ENCODE measurements at places on chromosomes 6 and 20. TPM values are rescaled to one million over a fixed set of nuclear protein-coding genes. Genes with fewer than 3 reads are reported as not detected.

GDAP1L1 gene
- total RNA-seq, result 0.21 TPM

SCP2D1 gene
- total RNA-seq, result not detected

C20orf202 gene
- total RNA-seq, result not detected

DNA sequence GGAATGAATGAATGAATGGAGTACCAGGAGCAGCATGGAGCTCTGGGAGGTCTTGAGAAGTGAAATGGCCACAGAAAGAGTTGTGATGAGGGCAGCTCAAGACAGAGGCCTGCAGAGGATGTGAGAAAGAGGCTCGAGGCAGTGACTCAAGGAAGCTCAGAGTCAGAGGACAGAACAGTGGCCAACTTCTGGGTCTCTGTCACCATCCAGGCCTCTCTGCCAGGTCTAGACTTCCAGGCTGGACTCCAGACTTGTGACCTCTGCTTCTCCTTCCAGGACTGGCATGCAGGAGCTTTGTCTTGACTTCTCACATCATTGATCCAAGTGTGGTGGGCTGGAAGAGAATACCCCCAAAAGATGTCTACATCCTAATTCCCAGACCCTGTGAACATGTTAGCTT, 119.8 kb downstream of the TOX2 start:
- DNase-seq, result no peak

- DNase-seq, result no peak
Observed at GRCh38 chr20:37456948-37457347, 64.1 kb upstream of the NNAT start.

DNA sequence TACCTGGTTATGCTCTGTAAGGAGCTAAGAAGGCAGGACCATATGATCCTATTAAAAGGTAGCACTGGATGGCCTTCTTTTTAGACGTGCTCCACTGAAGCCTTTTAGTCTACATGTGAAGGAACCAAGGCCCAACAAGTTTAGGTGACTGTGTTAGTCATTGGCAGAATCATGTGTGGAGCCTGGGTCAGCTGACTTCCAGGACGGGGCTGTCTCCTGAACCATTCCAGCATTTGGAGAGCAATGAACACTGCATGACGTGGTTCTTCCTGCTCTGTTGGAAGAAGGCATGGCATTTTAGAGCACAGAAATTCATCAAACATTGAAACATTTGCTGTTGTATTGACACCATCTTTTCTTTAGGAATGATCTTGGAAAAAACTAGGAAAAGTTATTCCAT, 87.8 kb upstream of the TIAM2 start:
- no peak for DNase-seq

GRCh38 chr6:24430086-24430485, 27.4 kb downstream of the MRS2 start:
- no peak for DNase-seq

GRCh38 chr20:14916360-14916920, 579.0 kb upstream of the FLRT3 start:
- no peak for DNase-seq

DNA sequence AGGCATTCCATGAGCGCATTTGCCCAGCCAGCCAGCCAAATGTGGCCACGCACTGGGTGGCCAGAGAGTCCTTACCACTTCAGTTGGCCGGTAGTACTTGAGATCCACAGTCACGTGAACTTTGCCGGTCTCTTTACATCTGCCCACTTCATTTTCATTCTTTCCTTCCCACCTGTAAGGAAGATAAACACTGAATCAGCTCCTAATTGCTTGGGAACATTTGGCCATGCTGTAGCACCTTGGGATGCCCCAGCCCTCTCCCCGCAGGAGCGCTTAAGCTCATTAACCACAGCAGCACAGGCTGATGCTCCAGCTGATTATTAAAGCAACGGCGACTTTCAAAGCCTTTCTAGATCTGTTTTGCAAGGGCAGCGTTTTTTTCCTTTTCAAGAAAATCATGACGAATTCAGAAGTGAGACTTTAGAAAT, 116.6 kb downstream of the FOXC1 start:
- no peak for DNase-seq

DNA sequence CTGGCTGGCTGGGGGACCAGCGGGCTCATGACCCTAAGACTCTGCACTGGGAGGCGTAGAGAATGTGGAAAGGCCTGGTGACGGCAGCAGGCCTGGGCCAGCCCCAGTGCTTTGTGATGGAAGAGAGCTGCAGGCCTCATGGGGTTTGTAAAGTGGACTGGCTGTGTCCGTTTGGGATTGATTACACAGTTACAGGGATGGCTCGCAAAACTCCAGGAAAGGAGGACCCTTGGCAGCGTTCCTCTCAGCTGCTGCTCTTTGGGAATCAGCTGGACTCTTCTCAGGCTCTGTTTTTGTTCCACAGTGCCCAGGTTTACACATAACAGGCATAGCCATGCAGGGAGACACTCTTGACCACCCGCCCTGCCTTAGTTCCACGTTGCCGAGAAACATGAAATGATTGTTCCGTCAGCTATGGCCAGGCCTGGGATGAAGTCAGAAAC, 89.0 kb downstream of the SLX4IP start:
- peak; percentile 63 for DNase-seq
